ENCODE measurements at places on chromosomes 2 and 18.

DNA sequence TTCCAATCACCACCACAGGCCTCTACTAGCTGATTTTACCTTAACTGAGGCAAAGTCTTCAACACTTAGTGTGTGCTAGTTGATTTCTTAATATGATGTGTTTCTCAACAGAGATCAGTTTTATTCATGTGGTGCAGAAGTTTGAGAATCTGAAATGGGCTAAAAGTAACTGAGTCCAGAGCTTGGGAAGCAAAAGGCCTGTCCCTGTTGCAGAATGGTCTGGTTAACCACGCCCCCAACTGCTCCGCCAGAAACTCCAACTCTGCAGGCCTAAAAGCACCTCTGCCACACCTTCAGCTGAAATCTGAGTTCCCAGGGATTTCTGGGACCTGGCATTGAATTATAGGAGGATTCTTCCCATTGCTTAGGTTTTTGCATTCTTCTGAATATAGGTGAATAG is 44.9 kb downstream of the TWIST2 start:
- no peak for DNase-seq

- no peak for DNase-seq
These were observed 750 bp downstream of the NPAS2 start for GRCh38 chr2:100820523-100821254.

DNA sequence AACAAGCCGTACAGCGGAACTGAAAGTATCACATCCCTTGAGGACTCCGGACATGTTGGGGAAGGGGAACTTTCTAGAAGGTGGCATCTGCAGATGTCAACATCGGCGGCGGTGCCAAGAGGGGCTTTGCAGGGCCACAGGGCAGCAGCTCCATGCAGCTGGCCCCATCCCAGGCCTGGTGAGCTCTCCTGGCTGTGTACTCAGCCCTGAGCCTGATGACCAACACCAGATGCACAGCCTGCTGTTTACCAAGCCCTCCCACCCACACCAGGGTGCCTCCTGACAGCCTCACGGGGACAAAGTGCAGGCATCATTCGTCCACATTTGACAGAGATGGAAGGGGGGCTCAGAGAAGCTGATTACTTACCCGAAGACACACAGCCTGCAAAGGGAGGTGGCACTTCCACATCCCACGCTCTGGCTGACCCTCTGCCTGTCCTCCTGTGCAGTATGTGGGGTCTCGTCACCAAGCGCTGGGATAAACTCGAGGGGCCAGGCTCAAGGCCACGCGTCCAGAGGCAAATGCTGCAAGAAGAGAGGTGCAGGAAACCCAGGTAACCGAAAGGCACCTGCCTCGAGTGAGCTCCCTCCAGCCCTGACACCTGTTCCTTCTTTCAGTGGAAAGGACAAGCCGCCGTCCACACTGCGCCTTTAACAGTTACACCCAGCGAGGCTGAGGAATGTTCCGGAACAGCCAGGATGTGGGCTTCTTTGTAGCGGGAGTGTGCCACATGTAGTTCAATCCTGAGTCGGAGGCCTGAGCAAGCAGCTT is 69.0 kb upstream of the ASAP2 start:
- DNase-seq: no peak

- no peak for DNase-seq
These were observed 26.4 kb upstream of the ARMC9 start for GRCh38 chr2:231172025-231172424.

DNA sequence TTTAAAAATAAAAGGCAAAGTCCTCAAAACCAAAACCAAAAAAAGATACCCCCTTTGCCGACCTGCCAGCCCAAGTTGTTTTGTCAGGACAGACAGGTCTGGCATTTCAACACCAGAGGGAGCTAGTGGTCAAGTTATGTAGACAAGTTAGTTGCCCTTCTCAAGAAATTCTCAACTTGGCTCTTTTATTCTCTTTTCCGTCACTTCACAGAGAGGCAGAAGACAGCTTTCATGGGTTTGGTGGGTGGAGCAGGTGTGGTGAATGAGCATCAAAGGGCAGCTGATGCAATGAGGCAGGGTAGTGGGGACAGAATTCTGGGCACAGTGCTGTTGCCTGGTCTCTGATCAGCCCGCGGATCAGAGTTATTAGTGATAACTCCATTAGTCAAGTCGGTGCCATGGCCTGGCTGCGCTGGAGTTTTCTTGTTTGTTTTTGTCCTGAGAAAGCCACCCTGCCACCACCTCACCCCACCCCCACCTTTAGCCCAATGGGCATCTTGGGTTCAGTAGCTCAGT is 303.7 kb upstream of the EPAS1 start:
- DNase-seq: peak; percentile 55

DNA sequence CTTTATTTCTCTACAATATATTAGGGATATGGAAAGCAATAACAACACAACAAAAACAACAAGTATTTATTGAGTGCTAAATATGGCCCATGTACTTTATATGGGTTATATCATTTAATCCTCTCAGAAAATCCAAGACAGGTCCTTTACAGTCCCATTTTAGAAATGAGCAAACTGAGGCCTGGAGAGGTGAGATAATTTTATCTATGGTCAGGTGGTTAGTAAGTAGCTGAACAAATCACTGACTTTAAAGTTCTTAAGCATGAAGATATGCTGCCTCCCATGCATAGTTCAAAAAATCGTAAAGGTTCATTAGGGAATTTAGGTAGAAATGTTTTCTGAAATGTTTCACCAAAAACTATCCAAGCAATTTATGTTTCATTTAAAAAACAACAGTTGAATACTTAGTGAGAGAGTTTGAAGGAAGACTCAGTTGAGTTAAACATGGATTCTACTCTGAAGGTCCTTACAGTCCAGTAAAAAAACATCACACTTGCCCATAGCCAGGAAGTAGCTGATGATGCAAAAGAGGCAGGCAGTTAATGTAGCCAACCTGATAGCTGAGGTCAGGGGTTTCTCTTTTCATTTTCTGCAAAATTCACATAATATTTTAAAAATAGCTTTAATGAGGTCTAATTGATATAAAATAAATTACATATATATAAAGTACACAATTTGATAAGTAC is 7.6 kb upstream of the NFE2L2 start:
- DNase-seq: no peak

DNA sequence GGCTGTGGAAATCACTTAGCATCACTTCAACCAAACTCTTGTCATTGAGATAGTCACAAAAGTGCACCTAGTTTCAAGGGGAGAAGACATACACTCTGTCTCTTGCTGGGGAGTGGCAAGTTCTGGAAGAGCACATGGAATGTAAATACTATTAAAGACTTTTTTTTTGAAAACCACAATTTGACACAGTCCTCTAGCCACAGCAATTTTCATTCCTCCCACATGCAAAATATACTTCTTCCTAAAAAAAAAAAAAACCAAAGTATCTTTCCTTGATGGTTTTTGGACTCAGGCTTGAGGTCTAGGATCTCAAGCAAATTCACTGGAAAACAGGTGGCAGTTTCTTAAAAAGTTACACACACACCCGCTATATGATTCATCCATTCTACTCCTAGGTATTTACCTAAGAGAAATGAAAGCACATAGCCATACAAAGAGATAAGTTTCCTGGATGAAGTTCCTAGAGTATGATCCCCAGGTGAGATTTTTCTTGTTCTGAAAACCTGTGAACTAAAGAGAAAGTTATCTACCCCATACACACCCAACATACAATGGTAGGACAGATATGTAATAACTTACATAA is 295.8 kb downstream of the SP3 start:
- no peak for DNase-seq

DNA sequence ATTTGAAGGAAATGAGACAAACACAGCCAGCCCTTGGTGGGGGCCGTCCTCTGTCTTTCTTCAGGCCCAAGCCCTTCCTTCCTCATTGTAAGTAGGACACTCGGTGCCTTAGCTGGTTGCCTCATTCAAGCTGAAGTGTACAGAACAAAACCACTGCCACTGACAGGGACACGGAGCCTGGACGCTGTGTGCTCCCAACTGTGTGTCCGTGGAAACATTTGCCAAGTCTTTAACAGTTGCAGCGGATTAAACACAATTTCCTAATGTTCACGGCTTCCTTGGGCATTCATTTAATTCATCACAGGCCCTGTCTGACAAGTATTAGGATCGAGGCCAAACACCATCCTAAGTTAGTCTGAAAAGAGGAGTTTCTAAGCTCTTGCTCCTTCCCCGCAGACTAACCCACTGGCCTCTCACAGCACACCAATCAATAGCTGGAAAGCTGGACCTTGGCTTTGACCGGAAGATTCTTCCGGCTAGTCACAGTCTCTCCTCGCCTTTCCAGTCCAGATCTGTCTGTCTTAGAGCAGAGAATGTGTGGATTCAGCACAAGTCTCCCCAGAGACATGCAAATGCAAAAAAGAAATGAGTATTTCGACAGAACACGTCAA is 68.7 kb upstream of the ACSL3 start:
- no peak for DNase-seq

DNA sequence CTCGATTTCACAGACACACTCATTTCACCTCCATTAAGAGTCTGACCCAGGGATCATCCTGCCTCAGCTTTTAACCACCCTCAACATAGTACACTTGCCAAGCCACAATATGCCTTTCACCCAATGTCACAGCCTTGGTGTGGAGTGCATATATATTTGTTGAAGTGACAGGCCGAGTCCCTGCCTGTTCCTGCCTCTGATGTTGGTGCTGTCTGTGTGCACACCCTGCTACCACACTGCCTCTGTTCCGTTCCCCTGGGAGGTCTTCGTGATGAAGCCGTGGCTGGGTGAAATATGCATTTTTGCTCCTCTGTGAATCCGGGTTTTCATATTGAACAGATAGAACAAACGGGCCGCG is 90.3 kb downstream of the RNF144A start:
- DNase-seq: no peak

All from CD4-positive, alpha-beta T cell treated with Interleukin-6 at 100 ng/mL for 8 hours (primary cell).